ENCODE measurements at places on chromosomes 3 and 15.

DNA sequence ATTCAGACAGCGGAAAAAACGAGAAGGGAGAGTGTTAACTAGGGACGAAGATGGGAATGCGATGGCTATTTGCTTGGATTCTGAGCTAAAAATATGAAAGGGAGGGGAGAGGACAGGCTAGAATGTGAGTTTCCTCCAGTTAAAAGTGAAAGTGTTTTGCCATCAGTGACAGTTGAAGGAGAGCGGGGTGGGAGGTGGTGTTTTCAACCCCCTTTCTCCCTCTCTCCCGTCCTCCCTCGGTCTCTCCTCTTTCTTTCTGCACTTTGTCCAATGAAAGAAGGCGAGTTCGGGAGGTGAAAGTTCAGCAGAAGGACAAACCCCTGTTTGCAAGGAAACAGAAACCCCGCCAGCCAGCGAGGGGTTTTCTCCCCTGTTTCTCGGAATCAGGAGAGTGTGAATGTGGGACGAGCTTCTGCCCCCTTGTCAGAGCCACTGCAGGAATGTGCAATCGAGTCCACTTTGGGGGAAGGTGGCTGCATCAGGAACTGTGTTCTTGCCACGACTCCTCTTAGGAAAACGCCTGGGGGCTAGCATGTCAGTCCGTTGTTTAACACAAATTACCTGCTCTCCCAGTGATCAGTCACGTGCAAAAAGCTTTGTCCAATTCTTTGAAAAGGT, 975 bp upstream of the FOXP1 start:
- peak; percentile 61 for DNase-seq

DNA sequence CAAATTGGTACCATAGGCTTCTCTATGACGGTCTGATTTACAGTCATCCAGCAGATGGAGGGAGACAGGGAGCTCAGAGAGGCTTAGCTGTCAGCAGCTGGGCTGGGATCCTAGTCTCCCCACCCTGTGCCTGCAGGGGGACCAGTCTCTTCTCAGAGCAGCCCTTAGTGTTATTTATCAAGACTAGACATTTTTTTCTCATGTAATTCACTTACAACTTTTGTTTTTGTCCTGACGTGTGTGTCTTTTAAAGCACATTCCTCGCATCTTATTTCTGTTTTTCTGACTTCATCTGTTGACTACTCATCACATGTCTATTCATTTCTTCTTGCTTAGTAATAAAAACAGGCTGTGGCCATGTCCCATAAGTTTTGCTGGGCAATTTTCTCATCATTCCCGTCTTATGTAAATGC, 116.1 kb downstream of the KLF13 start:
- DNase-seq, result peak; percentile 66

GRCh38 chr3:192494174-192494573, 233.2 kb downstream of the FGF12 start:
- DNase-seq, result no peak

DNA sequence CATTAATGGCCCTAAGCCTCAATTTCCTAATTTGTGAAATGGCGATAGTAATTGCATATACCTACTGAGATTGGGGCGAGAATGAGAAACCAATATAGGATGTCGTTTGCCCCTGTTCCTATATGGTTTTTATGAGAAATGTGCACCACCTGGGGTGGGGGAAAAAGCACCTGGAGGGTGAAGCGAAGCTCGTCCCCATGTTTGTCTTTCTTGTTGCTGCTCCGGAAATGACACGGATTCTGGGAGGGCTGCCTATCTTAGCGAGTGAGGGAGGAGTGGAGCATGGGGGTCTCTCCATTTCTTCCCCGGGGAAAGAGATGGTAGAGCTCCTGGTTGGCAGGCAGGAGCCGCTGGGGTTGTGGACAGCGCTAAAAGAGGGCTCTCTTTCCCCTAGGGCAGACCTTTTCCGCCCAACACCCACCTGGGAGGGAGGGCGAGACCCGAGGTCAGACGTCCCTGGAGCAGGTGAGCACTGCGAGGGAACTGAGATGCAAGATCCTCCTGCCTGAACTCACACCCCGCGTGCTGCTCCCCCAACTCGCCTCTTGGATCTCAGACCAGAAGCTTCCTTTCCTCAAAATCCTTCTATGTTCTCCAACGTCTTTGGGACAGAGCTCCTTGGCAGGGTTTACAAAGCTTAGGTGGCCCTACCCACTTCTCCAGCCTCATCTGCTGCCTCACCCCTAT, 5.6 kb upstream of the BAHD1 start:
- no peak for DNase-seq

- no peak for DNase-seq
Observed at GRCh38 chr3:62812631-62813030, 62.6 kb downstream of the CADPS start.

DNA sequence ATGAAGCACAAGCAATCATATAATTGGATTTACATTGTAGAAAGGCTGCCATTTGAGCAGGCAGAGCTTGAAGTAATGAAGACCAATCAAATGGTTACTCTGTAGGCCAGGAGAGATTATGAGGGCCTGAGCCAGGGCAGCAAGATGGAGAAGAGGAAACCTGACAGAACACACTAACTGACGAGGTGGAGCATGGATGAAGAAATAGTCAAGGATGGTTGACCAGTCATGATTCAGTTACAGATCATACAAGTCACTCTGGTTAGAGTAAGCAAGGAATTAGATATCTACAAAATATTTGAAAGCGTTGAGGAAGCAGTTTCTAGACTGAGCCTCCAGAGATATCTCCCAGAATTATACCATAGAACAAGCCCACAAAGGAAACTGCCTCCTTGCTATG, 101.8 kb upstream of the THSD4 start:
- DNase-seq, result no peak

- no peak for DNase-seq
Observed at GRCh38 chr3:174854987-174855386, 4.1 kb upstream of the NAALADL2 start.

DNA sequence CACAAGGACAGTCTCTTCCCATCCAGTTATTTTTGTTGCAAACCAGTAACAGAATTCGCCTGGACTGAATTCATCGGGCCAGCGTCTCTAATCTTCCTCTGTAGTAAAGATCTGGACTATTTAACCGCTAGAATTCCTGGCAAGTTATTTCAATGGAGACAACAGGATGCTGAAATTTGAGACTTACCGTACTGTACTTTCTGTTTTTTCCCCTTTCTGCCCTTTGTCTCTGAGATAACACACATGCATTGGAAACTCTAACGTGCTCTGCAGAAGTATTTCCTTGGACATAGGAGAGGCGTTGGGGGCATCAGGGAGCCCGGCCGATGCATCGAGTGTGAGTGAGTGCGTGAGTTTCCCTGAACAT, 61.5 kb downstream of the ASB7 start:
- DNase-seq, result no peak

DNA sequence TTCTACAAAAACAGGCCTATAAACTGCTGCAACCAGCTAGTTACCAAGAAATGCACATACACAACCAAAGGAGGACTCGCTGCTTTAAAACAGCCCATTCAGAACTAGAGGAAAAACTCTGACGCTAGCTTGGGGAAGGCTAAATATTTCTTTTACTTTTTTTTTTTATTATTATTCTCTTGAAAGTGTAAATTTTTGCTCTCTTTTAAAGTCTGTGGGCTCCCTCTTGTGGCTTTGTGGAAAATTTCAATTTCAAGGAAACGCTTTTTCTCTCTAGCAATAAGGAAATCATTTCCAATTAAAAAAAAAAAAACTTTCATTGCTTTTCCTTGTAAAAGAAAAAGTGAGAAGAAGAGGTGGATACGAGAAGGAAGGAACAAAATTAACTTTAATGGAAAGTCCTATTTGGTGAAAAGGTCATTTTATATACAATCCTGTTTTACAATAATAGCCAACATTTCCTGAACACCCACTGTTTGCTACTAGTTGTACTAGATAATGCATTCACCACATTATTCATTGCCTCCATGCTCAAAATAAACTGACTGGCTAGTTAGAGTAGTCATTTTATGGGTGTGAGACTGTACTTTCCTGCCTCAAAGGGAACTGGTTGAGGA, 51.2 kb upstream of the SAMMSON start:
- peak; percentile 51 for DNase-seq

- no peak for DNase-seq
Observed at GRCh38 chr15:25066708-25067107, 111.9 kb downstream of the SNRPN start.

GRCh38 chr3:156298938-156299337, 178.6 kb downstream of the KCNAB1 start:
- DNase-seq, result no peak

GRCh38 chr3:13335503-13335902, 84.6 kb downstream of the NUP210 start:
- DNase-seq, result no peak

DNA sequence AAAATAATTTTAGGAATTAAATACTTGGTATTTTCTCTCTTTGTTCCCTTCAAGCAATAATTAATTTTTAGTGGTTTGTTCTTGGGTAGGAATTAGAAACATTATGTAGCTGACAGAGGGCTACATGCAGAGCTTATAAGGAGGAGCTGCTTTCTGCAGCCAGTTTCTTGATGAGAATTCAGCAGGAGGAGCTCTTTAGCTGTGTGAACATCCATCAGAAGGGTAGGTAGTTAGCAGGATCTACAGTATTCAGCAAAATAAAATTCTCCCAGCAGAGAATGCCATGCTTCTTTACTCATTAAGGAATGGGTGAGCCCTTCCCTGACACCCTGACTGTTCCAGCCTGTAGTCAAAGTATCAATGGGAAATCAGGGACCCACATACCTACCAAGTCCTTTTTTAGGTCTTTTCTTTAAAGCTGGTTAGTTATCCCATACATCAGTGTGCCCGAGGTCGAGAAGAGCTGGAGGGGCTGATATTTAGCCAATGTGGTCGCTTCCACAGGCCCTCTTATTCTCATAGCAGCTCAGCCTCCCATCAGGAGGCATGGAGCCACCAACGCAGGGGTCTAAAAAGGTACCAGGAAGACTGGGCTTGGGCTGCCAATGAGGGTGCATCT, 54.0 kb downstream of the KCNAB1 start:
- DNase-seq, result peak; percentile 59

DNA sequence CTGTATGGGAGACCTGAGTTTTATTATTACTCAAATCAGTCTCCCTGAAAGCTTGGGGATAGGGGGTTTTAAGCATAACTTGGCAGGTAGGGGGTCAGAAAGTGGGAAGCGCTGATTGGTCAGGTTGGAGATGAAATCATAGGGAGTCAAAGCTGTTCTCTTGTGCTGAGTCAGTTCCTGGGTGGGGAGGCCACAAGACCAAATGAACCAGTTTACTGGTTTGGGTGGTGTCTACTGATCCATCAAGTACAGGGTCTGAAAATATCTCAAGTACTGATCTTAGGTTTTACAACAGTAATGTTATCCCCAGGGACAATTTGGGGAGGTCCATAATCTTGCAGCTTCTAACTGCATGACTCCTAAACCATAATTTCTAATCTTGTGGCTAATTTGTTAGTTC, 17.8 kb upstream of the IQCF6 start:
- DNase-seq, result no peak

- no peak for DNase-seq
Observed at GRCh38 chr3:105915524-105915923, 46.7 kb upstream of the CBLB start.

DNA sequence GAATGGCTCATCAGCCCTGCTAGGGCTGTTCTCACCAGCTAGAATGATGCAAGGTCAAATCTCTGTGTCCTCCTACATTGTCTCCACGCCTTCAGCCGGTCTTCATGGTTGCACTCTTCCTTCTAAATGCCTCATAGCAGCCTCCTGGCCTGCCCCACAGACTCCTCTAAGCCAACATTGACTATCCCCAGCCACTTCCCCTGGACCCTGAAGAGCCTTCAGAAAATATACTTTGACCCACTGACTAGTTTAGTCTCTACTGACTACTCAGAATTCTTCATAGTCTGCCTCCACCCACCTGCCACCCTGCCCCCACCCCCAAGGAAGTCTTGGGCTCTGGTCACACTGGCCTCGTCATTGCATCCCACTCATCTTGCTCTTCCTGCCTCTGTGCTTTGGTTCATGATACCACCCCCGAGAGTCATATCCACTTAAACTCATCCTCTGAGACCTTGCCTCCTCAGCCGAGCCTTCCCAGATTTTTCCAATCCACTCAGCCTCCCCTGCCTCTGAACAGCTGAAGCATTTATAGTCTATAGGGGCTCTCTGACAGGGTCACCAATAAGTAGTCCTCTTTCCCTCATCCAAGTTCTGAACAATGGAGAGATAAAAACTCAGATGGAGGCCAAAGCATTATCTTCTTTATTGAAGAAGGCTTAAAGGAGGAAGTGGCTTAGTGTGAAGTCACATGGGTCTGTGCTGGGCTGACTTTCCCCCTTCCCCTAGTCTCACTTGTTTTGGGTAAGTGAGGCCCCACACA, 9.5 kb upstream of the DOCK3 start:
- no peak for DNase-seq

DNA sequence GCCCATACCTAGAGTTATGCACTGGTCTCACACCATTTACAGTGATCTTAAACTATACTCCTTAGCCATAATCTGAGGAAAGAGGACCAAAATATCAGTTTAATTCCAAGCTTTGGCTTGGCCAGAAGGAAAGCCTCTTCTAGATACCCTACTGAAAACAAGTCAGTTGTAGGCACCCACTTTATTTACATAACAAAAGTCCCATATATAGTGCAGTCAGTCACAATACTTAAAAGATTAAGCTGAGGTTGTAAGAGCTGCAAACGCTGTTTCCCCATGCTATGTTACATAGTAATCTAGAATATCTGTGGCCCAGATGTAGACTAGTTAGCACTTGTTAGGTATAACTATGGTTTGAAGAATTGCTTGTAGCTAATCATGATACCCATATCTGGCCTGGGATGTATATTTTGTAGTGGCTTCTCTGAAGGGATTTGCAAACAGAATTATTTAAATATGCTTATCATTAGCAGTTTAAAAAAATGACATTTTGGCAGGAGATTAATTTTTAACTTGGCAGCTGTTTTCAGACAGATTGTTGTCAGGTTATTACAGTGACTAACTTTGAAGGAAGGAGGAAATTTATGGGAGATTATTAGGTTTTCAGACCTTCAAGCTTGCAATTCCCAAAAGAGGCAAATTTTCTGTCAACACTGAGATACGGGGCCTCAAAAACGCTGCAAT, 160.4 kb upstream of the SLC2A2 start:
- no peak for DNase-seq

- peak; percentile 55 for DNase-seq
Observed at GRCh38 chr3:188274249-188274915, 120.4 kb downstream of the LPP start.

DNA sequence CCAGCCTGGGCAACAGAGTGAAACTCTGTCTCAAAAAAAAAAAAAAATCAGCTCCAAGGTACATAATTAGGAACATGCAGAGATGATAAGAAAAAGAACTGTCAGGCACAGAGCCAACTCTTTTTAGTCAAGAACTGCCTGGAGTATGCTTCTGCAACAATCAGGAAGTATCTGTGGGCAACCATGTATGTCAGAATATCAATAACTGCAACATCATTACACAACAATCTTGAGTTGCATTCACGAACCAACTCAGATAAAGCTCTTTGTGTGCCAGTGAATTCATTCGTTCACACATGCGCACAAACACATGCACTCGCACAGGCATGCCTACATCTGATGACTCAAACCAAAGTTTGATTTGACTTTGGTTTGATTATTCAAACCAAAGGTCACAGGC, 32.1 kb downstream of the EFHB start:
- no peak for DNase-seq

DNA sequence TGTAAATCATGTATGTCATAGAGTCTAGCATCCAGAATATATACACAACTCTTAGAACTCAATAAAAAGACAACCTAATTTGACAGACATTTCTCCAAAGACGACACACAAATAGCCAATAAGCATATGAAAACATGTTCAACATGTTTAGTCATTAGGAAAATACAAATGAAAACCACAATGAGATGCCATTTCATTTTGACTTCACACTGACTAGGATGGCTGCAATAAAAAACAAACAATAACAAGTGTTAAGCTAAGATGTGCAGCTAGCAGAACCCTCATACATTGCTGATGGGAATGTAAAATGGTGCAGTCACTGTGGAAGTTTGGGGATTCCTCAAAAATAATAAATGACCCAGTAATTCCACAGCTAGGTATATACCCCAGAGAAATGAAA, 16.4 kb downstream of the SPG11 start:
- no peak for DNase-seq
